ENCODE measurements at places on chromosomes 13 and 19.

DNA sequence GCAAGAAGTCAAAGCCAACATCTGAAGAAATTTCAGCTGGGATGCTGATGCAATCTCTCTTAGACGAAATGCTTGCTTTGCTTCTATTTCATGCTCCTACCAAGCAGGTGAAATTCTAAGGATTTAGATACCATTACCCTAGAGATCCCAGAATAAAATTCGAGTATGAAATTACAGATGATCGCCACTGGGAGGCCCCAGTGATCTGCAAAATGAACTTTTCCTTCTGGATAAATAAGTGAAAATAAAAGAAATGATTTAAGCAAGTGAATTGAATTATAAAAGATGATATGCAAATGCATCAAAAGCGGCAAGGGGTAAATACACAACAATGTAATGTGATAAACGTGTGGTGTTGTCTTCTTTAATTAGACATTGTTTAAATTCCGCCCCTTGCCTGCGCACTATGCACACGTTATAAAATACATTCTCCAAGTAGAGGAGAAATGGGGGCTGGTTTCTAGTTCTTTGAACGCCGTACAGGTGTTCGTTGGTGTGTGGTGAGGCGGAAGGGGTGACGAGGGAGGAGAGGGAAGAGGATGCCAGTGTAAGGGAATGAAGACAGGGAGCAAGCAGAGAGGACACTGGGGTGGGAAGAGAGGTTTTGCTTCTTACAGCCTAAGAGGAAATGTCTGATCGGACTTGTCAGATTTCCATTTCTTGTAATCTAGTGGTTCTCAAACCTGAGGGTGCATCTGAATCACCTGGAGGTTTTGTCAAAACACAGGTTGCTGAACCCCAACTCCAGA, 58.0 kb downstream of the ERCC5 start:
- no peak for DNase-seq

GRCh38 chr13:49098771-49099512, 121.2 kb upstream of the MLNR start:
- DNase-seq = no peak

- DNase-seq = peak; percentile 52
Measured at GRCh38 chr19:29264897-29265296, 51.9 kb upstream of the UQCRFS1 start.

DNA sequence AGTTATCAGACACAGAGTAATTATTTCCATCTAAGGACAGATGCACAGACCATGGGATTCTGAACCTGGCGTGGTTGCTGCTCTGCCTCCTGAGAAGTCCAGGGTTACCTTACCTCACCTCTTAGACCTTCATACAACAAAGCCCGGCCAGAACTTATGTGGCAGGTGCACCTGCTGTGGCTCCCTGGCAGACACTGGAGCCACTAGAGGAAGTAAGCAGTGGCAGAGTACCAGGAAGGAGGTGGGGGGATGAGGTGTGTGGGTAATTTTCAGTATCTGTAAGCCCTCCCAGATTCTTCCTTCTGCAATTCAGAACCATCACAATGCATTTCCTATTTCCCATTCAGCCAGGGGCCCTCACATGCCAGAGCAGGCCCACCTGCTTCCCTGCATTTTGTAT, 106.1 kb upstream of the DOCK9 start:
- DNase-seq = no peak

- DNase-seq = no peak
Measured at GRCh38 chr19:5036698-5037563, 68.0 kb downstream of the KDM4B start.

DNA sequence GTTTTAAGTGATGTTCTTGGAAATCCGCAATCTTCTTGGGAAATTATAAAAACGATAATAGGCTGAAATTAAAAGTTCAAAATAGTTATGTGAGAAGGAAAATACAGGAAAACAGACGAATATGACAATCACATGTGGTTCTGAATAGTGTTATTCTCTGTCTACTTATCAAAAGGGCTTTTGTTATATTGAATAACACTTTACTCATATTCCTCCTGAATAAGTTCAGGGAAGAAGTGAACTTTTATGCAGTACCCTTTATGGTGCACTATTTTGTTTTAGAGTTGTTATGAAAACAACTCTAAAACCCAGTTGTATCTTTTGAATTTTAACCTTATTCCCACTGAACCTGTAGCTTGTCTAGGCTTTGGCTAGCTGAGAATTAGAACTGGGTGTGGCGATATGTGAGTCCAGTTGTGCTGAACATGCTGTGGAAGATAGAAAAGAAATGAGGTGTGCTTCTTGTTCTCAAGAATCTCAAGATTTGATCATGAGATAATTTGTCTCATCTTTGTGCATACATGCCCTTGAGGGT, 384.4 kb downstream of the LMO7 start:
- no peak for DNase-seq

- DNase-seq = no peak
Measured at GRCh38 chr19:29375429-29376119, 150.2 kb upstream of the VSTM2B start.

DNA sequence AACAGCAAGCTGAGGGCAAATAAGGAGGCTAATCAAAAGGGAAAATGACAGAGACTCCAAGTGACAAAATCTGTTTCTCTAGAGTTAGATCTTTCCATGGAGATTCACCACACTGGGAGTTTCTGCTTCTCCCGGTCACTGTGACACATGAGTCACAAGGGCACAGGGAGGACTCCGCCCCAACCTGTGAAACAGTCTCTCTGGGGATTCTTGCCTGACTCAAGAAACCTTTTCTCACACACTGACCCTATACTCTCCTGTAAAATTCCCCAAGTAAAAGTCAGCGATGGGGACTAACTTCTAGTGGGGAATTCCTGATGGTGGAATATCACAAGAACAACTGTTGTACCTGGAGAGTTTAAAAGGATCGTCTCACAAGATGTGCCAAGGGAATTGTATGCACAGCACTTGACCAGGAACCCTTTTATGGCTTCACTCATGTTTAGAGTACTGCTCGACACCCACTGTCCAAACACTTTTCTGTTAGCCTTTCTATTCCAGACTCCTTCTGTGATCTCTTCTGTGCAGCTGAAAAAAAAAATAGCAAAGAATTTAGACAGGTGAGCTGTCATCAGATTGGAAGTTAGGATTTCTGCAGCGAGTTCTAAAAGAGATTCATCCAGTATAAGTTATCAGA, 46.8 kb upstream of the URAD start:
- DNase-seq = no peak

DNA sequence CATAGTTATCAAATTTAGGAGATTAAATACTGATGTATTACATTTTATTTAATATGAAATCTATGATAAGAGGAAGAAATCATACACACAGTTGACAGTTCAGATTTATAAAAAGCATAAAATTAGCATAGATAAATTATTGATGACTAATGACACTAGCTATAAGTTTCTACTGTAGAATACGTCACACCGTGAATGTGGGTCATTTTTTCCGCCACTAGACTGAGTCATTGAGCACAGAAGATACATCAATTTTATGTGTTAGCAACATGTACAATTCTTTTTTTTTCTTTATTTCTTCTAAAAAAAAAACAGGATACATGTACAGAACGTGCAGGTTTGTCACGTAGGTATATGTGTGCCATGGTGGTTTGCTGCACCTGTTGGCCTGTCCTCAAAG, 22.2 kb downstream of the AP2S1 start:
- no peak for DNase-seq

DNA sequence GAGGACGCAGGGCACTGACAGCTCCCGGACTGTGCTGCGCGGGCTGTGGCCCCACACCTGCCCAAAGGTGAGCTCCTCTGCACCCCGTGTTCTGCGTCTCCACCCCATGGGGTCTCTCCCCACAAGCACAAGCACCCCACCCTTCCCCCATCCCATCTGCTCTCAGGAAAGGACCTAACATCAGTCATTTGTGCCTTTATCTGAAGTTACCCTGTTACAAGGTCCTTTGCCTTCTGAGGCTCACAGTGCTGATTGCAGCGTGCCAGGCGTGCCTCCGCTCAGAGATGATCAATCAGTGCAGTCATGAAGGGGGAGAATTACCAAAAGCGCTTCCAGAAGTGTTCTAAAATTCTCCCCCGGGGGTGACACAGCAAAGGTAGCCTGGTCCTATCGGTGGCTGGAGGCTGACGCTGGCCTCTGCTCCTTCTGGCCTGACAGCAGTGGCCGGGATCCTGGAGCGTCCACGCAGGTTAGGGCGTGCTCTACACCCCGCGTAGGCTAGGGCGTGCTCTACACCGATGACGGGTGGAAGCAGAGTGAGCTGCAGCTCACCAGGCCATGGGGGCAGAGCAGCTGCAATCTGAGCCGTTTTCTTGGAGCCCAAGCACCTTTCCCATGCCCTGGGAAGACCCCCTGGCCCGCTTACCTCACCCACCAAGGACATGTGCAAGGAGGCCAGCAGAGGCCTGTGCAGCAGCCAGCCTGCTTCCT, 84.7 kb upstream of the TM9SF2 start:
- no peak for DNase-seq

- DNase-seq = no peak
Measured at GRCh38 chr13:101845245-101846020, 393.0 kb downstream of the ITGBL1 start.
